ENCODE measurements at places on chromosomes 16 and 17.

- no peak for DNase-seq
Measured at GRCh38 chr16:8851761-8852403, 16.9 kb downstream of the CARHSP1 start.

DNA sequence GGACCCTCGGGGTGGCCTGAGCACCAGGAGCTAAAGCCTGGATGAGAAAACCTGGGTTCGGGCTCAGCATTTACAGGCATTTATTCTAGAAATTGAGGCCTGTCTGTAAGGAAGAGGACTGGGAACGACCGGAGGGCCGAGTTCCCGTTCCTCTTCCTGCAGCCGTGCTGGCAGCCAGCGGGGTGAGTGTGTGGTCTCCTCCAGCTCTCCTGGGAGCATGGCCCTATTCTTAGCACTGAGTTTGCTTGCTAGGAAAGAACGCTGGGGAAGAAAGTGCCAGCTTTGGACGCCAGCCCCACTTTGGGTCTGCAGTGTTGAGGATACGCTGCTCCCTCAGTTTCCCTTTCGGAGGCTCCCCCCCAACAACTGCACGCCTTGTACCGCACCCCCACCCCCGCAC, 49.6 kb downstream of the MGAT5B start:
- DNase-seq = no peak

GRCh38 chr16:7590934-7591333, 258.3 kb downstream of the RBFOX1 start:
- DNase-seq = no peak

DNA sequence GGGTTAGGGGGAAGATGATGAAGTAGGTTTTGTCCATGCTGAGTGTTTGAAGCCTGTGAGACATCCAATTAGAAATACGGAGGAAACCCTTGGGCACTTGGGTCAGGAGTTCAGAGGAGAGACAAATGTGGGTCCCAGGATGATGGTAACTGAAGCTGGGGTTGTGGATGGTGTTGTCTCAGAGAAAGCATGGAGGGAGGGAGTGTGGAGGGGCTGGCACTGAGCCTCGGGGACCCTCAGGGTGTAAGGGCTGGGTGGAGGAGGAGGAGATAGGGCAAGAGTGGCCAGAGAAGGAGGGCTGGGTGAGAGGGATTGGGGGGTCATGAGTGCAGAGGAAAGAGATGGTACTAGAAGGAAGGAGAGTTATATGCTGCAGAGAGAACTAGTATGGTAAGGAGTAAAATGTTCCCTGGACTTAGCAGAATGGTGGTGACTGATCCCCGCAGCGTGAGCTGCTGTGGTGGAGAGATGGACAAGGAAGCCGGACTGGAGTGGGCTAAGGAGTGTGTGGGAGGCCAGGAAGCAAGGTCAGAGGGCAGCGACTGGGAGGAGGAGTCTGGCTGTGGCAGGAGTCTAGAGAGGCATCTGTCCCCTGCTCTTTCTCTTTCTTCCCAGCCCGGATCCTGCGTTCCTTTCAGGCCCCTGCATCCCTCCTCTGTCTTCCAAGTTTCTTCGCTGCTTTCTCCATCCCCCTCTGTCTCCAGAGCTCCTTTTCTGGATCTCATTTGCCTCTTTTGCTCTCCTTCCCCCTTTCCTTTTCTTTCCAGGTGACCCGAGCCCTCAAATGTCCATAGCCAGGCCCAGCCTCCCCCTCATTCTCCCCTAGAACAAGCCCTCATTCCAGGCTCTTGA, 3.9 kb upstream of the COL1A1 start:
- no peak for DNase-seq

Data from stimulated activated naive CD8-positive, alpha-beta T cell treated with anti-CD3 and anti-CD28 coated beads, Interleukin-15, Interleukin-2, amounts not matched to agents 100 U/mL and 50 U/mL, for 24 hours (primary cell).